ENCODE measurements at places on chromosomes 7 and 10.

GRCh38 chr7:2490181-2490651, 14.0 kb upstream of the GRIFIN start:
- DNase-seq, result no peak
- H3K36me3 ChIP-seq, result no peaks in the 10 kb centered on the region
- H3K4me1 ChIP-seq, result peaks cover 23% of the 10 kb centered on the region
- H3K4me3 ChIP-seq, result no peak overlapping the region

DNA sequence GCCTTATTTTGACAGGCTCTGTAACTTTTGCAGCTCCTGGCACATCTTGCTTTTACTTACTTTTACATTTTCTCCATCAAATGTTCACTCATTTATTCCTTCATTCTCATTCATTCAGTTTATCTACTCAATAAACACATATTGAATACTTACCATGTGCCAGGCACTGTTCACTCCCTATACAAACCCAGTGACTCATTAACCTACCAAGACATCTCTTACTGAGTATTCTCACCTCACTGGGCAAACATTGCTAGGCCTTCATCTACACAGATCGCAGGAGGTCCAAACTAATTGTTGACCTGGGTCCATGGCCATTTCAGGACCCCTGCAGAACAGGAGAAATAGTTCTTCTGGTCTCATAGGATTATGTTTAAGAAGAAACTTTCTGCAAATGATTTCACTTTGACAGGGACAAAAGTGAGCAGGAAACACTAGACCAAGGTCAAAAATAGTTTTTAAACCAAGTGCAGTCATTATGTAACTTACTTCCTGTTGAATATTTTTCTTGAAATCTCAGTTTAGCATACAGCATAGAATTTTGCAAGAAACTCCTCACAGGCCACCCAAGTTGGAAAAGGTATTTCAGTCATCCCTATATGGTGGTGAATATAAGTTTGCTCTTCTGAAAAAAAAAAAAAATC, 17.6 kb downstream of the SLC26A4 start:
- DNase-seq, result no peak
- H3K4me3 ChIP-seq, result no peak overlapping the region
- no peak overlapping the region for H3K27ac ChIP-seq
- no peaks in the 10 kb centered on the region for H3K36me3 ChIP-seq
- no peaks in the 10 kb centered on the region for H3K27me3 ChIP-seq
- no peaks in the 10 kb centered on the region for H3K4me1 ChIP-seq

DNA sequence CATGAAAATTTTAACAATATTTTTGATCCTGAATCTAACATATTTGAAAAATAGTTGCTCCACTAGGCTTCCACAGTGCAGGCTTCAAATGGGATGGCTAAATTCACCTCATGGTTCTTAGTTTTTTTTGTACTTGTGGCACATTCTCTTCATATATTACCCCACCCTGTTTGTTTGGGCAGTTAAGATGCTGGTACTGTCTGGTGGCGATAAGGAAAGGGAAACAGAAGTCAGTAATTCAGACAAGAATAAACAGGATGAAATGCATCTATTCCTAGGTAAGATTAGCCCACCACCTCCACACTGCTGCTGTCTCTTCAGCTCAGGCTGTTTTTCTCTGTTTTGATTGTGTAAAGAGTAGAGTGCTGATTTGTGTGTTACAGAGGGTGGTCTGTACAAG, 44.2 kb downstream of the GLRX3 start:
- H3K36me3 ChIP-seq, result peaks cover 92% of the 10 kb centered on the region
- H3K27me3 ChIP-seq, result no peaks in the 10 kb centered on the region
- H3K27ac ChIP-seq, result no peak overlapping the region
- H3K4me1 ChIP-seq, result no peaks in the 10 kb centered on the region

GRCh38 chr10:101536800-101537199, 51.3 kb downstream of the POLL start:
- peaks cover 34% of the 10 kb centered on the region for H3K36me3 ChIP-seq
- no peak overlapping the region for H3K27ac ChIP-seq
- no peak for DNase-seq
- H3K4me1 ChIP-seq, result peaks cover 2% of the 10 kb centered on the region

DNA sequence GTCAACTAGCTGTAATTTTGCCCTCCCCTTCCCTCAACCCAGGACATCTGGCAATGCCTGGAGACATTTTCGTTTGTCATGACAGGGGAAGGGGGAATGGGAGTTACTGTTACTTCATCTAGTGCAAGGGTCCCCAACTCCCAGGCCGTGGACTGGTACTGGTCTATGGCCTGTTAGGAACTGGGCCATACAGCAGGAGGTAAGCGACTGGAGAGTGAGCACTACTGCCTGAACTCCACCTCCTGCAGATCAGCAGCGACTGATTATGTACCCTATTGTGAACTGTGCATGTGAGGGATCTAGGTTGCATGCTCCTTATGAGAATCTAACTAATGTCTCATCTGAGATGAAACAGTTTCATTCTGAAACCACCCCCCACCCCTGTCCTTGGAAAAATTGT, 22.6 kb upstream of the SMIM30 start:
- H3K4me1 ChIP-seq, result peaks cover 22% of the 10 kb centered on the region
- DNase-seq, result no peak
- H3K4me3 ChIP-seq, result no peak overlapping the region
- no peaks in the 10 kb centered on the region for H3K36me3 ChIP-seq

GRCh38 chr7:140544388-140544826, 65.1 kb upstream of the MKRN1 start:
- peaks cover 21% of the 10 kb centered on the region for H3K36me3 ChIP-seq
- H3K27ac ChIP-seq, result no peak overlapping the region
- DNase-seq, result no peak
- no peaks in the 10 kb centered on the region for H3K27me3 ChIP-seq

- H3K27me3 ChIP-seq, result no peaks in the 10 kb centered on the region
- no peak for DNase-seq
- H3K4me3 ChIP-seq, result no peak overlapping the region
- no peaks in the 10 kb centered on the region for H3K4me1 ChIP-seq
- H3K27ac ChIP-seq, result no peak overlapping the region
These were observed 574.1 kb downstream of the GALNT17 start for GRCh38 chr7:71705901-71706596.

DNA sequence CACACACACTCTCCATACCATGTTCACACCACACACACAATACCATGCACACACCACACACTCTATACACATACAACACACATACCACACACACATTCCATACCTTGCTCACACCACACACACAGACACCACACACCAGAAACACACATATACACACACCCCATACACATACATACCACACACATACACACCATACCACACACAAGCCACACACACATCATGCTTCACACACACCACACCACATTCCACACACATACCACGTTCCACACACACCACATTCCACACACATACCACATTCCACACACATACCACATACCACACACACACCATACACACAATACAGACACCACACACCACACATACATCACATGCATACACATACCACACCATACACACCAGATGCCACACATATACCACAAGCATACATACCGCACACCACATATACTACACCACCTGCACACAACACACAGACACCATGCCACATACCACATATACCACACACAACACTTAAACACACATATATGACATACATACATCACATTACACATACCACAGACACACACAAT, 282.7 kb downstream of the POU6F2 start:
- no peak overlapping the region for H3K4me3 ChIP-seq
- peaks cover 5% of the 10 kb centered on the region for H3K36me3 ChIP-seq

DNA sequence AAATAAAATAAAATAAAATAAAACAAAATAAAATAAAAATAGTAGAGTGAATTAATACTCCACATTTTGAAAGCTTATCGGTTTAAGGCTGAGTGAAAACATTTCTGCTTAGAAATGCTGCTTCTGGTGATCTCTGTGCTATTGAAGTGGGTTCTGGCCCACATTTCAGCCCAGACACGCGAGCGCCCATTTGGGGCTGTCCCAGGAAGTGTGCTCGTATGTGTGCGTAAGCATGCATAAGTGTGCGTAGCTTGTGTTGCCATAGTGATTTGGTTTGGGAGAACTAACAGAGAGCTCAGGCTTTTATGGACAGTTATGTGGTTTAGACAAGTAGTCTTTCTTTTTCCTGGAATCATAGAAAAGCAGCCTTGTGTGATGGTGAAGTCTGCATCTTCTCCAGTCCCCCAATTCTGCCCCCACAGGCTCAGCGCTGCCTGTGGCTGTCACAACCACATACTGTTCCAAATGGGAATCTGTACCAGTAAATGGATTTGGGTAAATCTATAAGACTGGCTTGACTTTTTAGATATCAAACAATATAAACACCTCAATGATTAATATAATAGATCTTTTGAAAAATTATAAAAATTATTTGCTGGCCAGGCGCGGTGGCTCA, 29.8 kb upstream of the PURB start:
- H3K36me3 ChIP-seq, result no peaks in the 10 kb centered on the region
- H3K4me1 ChIP-seq, result no peaks in the 10 kb centered on the region
- no peak overlapping the region for H3K4me3 ChIP-seq
- DNase-seq, result no peak
- no peaks in the 10 kb centered on the region for H3K27me3 ChIP-seq
- no peak overlapping the region for H3K27ac ChIP-seq

- no peak for DNase-seq
- no peaks in the 10 kb centered on the region for H3K4me1 ChIP-seq
- H3K27ac ChIP-seq, result no peak overlapping the region
- H3K27me3 ChIP-seq, result no peaks in the 10 kb centered on the region
These were observed 121.9 kb downstream of the PTPN20 start for GRCh38 chr10:47033081-47033480.

- H3K27me3 ChIP-seq, result no peaks in the 10 kb centered on the region
- no peak for DNase-seq
- no peak overlapping the region for H3K4me3 ChIP-seq
- H3K27ac ChIP-seq, result no peak overlapping the region
These were observed 15.1 kb upstream of the SLC16A12 start for GRCh38 chr10:89550509-89550908.

DNA sequence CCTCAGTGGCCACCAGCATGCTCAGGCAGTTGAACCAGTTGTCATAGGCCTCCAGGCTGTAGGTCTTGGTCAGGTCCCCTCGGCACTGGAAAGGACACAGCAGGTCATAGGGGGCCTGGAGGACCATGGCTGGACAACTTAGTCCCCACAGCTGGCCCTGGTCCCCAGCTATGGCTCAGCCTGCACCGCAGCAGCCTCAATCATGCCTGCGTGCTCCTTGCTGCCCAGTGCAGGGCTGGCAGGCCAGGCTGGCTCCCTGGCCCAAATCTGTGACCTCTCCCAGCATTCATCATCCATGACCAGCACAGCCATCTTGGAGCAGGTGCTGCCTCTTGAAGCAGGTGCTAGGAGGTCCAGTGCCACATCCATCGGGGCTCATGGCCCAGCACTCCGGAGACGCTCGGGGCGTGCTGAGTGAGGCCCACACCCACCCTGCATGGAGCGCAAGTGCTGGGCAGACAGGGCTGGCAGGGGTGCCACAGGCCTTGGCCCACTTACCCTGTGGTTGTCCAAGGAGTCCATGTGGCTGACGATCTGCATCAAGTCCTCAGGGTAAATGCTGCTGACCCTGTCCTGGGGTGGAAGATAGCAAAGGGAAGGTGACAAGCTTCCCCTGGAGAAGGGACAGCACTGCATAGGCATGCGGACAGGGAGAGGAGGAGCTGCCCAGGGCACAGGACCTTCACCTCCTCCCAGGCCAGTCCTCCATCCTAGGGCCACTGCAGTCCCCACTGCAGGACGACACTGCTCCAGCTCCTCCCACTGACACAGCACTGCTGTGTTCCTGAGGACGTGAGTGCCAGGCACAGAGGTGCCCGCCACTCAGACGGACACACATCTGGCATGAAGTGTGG, 61.7 kb downstream of the CSGALNACT2 start:
- no peak for DNase-seq
- H3K4me1 ChIP-seq, result no peaks in the 10 kb centered on the region
- no peaks in the 10 kb centered on the region for H3K27me3 ChIP-seq
- no peak overlapping the region for H3K4me3 ChIP-seq

DNA sequence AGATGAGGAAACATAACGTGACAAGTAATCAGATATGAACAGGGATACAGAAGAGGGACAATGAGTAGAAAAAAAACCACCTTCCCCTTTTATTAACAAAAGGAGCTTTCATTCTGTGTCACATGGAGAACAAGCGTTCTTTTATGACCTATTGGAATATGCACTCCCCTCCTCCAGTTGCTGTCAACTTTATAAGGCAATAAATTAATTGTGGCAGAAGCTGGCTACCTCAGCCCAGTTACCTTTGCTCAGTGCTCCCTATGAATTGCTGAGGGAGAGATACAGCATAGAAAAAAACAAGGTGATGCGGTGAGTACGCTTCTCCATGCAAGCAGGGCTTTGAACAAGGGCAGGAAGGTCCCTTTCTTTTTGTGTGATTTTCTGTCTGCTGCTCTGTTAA, at the start of gene MGAM2:
TSS of gene MGAM2 (plus strand) at position 220 of the 400 bp plus-strand sequence. CDS start 5,156 bp downstream, outside the sequence.
- no peak for DNase-seq
- no peak within 1 kb of the TSS for H3K4me3 ChIP-seq
- H3K36me3 ChIP-seq, result no peaks in the 10 kb centered on the region

DNA sequence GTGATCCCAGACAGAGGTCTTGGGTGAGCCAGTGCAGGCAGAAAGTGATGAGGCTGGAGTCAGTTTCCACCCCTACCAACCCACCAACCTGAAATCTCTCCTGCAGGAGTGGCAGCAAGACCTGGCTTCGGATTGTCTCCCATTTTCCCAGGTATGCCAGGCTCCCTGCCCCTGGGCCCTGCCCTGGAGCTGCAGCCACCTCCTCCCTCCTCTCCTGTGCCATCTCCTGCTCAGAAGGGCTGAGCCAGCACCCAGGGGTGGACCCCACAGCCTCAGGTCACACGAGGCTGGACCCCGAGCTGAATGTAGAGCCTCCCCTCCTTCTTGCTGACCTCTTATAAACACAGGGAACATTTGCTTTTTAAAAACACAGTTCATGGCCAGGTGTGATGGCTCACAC, 17.0 kb upstream of the LIMK1 start:
- no peak overlapping the region for H3K27ac ChIP-seq
- H3K4me1 ChIP-seq, result peaks cover 3% of the 10 kb centered on the region
- no peaks in the 10 kb centered on the region for H3K36me3 ChIP-seq
- peak overlapping the region; percentile 63 for H3K4me3 ChIP-seq
- no peaks in the 10 kb centered on the region for H3K27me3 ChIP-seq

- no peaks in the 10 kb centered on the region for H3K36me3 ChIP-seq
- no peak overlapping the region for H3K4me3 ChIP-seq
- H3K4me1 ChIP-seq, result no peaks in the 10 kb centered on the region
These were observed 273.5 kb upstream of the NPY start for GRCh38 chr7:24010495-24010894.

GRCh38 chr10:120614680-120615079, 157.7 kb downstream of the PLPP4 start:
- H3K36me3 ChIP-seq, result no peaks in the 10 kb centered on the region
- H3K4me1 ChIP-seq, result no peaks in the 10 kb centered on the region
- H3K27me3 ChIP-seq, result no peaks in the 10 kb centered on the region
- H3K4me3 ChIP-seq, result no peak overlapping the region
- no peak overlapping the region for H3K27ac ChIP-seq
- no peak for DNase-seq

GRCh38 chr10:35214607-35215020, 88.0 kb downstream of the CREM start:
- no peaks in the 10 kb centered on the region for H3K27me3 ChIP-seq
- peaks cover 13% of the 10 kb centered on the region for H3K4me1 ChIP-seq
- no peak overlapping the region for H3K27ac ChIP-seq
- DNase-seq, result no peak
- H3K4me3 ChIP-seq, result no peak overlapping the region

- H3K4me1 ChIP-seq, result peaks cover 7% of the 10 kb centered on the region
- H3K27me3 ChIP-seq, result no peaks in the 10 kb centered on the region
- DNase-seq, result no peak
- peaks cover 9% of the 10 kb centered on the region for H3K36me3 ChIP-seq
- H3K4me3 ChIP-seq, result peak overlapping the region; percentile 83
These were observed 22.4 kb downstream of the ZFAND2A start for GRCh38 chr7:1137517-1138167.

- H3K27ac ChIP-seq, result no peak overlapping the region
- peaks cover 13% of the 10 kb centered on the region for H3K4me1 ChIP-seq
- H3K4me3 ChIP-seq, result no peak overlapping the region
These were observed 3.1 kb downstream of the PLAU start for GRCh38 chr10:73914036-73914435.

All from neuronal stem cell (in vitro differentiated cells).